Fibroblast of skin of right quadriceps (primary cell): ENCODE measurements at places on chromosomes 2 and 18.

- DNase-seq: peak; percentile 55
Measured at GRCh38 chr2:43444989-43445645, 150.7 kb downstream of the THADA start.

DNA sequence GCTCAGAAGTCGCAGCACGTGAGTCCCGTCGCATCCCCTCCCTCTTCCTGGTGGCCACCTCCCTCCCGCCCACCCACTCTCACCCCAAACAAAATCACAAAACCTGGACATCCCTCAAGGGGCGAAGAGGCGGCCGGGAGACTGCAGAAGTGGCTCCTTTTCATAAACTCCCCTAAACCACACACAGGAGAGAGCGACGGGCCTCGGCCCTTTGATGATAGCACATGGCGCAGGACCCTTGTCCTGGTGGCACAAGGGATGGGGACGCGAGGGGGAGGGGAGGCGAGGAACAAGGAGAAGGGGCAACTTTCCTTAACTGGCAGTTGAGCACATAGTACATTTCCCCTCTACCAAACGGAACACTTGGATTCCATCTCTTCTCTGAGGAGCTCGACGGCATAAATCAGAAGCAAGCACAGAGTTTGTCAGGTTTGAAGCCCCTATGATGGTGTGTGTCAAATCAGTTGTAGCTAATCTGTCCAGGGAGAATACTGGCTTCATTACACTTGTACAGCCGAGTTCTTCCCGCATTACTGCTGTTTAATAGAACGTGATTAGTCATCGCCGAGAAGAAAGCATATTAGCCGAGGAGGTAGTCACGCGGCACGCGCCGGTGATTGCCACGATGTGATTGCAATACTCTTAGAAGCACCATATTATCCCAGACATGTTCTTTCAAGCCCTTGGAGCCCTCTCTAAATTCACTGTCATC is 43.8 kb downstream of the GBX2 start:
- no peak for DNase-seq

DNA sequence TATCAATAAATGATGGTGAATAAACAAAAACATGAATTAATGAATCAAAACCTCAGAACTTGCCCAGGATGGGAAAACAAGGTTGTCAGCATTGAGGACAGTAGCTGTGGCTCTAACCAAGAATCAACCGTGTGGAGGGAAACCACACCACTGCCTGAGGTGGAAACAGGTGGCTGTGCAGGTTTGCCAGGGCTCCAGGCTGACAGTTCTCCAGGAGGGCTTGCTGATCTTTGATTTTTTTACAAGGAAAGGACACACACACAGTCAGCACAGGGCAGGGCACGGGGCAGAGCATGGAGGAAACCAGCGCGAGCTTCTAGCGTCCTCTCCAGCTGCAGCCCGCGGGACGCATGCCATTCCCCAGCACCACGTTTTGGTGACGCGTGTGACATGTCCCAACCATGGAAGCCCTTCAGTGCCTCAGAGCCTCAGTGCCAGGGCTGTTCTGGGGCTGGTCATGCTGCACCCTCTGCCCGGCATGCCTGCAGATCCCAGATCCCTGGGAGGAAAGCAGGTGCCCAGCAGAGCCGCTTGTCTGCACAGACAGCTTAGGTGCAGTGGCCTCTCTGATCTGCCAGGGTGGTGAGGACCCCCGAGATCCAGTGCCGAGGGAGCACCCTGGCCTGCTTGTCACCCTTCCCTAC is 15.8 kb upstream of the AGXT start:
- DNase-seq: no peak

DNA sequence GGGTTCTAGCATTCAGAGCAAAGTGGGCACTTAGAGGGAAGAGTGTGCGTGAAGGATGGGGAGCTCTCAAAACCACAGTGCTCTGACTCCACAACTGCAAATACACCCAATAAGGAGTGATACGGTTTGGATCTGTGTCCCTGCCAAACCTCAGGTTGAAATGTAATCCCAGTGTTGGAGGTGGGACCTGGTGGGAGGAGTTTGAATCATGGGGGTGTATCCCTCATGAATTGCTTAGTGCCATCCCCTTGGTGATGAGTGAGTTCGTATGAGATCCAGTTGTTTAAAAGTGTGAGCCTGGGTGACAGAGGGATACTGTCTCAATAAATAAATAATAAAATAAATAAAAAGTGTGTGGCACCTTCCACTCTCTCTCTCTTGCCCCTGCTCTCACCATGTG is 50.3 kb upstream of the CCDC85A start:
- no peak for DNase-seq

- peak; percentile 90 for DNase-seq
Measured at GRCh38 chr2:209368914-209369313, 54.9 kb upstream of the MAP2 start.

DNA sequence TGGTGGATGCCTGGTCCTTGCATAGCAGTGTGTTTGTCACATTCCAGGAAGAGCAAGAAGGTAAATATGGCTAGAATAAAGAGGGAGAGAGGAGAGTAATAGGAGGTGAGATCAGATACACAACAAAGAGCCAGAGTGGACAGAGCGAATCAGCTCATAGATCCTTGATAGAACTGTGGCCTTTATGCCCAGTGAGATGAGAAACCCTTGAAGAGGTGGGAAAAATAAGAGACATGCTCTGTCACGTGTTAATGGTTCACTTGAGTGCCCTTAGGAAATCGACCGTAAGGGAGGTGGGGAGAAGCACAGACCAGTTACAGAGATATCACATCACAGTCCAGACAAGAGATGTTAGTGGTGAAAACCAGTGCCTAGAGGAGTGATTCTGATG is 84.7 kb upstream of the RAB27B start:
- DNase-seq: no peak

DNA sequence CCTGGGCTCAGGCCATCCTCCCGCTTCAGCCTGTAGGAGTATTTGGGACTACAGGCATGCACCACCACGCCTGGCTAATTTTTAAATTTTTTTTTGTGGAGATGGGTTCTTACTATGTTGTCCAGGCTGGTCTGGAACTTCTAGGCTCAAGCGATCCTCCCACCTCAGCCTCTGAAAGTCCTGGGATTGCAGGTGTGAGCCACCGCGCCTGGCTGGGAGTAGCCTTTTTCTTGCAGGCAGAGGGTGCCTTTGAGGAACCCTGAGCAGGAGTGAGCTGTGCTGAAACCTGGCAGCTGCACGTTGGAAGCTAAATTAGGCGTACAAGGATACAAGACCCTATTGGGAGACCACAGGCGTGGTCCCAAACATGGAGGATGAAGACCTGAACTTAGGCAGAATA is 8.0 kb downstream of the CTDSP1 start:
- no peak for DNase-seq

GRCh38 chr2:68799140-68800026 is 64.8 kb downstream of the ARHGAP25 start:
- DNase-seq: no peak

GRCh38 chr18:59667488-59667887 is 29.7 kb downstream of the CCBE1 start:
- no peak for DNase-seq
